RWPE1 (cell line): ENCODE measurements at places on chromosomes 7 and 10.
A peak's percentile ranks its signal among the peaks of the same experiment; 100 is the strongest.

DNA sequence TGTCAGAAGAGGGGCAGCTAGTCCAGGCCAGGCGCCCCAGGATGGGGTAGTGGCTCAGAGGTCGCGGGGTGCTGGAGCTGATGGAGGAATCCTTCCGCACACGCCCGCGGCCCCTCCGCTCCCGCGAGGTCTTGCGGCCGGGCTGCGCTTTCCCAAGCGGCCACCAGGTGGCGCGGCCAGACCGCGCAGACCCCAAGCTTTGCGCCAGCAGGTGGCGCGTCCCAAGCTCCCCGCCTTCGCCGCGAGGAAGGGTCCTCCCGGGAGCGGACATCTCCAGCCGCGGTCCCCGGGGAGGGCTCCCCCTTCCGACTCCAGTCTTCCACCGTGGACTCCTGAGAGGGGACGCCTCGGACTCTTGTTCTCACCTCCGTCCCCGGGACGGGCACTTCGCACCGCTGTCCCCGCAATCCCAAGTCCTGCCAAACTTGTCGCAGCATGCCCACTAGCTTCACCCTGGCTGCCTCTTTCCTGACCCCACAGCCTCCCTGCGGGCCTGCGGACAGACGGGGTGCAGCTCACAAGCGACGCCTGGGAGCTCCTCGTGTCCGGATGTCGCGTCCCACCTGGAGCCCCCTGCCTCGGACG lies 19.4 kb downstream of the KCNK18 start:
- DNase-seq: peak; percentile 89

- DNase-seq: peak; percentile 1
Measured at GRCh38 chr7:57868771-57869483, 418.9 kb downstream of the ZNF716 start.

- DNase-seq: peak; percentile 51
Measured at GRCh38 chr7:1452205-1452604, 7.1 kb downstream of the MICALL2 start.

- no peak for DNase-seq
Measured at GRCh38 chr7:82972135-82972534, 190.5 kb downstream of the PCLO start.

- DNase-seq: no peak
Measured at GRCh38 chr10:113613977-113614690, 49.7 kb downstream of the NRAP start.

- peak; percentile 61 for DNase-seq
Measured at GRCh38 chr7:41967156-41967555, 264.3 kb upstream of the INHBA start.

GRCh38 chr7:47407136-47407535 lies 174.8 kb downstream of the TNS3 start:
- no peak for DNase-seq

DNA sequence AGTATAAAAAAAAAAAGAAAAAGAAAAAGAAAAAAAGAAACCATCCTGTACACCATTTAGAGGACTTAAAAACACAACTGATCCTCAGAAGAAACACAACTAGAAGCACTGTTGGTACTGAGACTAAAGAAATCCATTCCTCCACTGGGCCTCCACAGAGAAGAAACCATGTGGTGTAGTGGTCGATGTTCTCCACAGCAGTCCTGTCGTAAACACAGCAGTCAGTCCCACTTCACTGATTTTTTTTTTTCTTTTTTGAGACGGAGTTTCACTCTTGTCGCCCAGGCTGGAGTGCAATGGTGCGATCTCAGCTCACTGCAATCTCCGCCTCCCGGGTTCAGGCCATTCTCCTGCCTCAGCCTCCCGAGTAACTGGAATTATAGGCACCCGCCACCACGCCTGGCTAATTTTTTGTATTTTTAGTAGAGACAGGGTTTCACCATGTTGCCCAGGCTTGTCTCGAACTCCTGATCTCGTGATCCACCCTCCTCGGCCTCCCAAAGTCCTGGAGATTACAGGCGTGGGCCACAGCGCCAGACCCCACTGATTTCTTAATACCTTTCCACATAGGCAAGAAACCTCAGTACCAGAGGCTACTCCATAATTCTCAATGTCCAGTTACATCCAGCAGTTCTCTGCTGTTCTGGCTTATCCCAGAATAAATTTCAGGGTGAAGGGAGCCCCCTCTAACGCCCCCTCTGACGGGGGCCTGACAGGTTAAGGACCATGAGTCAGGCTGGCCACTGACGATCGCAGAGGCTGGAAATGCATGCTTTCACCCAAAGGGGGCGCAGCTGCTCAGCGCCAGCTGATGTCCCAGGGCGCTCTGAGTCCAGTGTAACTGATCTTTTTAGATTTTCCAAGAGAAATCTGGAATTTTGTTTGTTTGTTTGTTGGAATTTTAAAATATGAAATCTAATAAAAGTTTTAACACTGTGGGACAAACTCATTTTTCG lies 24.8 kb upstream of the FFAR4 start:
- DNase-seq: peak; percentile 36

DNA sequence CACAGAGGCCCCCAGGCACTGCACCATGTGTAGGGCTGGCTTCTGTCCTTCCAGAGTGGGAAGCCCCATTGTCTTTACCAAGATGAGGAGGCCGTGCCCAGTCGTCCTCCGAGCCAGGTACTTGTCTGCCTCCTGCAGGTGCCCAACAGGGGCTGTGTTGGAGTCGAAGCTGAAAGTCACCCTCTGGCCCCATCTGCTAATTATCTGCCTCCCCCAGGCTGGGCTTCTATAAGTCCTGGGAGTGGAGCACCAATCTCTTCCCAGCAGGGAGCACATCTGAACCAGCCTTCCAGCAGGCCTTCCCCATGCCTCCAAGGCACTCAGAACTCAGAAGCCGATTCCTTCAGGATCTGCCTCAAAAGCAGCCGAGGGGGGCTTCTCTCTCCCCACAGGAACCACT lies 11.6 kb upstream of the CHST15 start:
- DNase-seq: no peak

DNA sequence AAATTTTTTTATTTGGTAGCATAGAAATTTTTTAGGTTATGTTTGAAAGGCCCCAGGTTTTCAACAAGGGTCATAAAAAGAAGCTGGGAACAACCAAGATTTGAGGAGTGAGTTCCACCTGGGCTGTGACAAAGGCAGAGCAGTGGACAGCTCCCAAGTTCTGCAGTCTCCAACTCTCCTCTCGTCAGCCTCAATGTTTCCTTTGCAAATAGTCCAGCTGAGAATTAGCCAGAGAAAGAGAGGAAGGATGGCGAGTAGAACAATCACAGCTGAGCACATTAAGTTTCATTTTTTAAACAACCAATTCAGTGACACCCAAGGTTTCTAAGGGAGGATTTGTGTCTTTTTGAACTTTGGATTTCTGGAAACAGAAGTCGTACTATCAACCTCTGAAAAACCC lies 143.2 kb downstream of the NRCAM start:
- no peak for DNase-seq

DNA sequence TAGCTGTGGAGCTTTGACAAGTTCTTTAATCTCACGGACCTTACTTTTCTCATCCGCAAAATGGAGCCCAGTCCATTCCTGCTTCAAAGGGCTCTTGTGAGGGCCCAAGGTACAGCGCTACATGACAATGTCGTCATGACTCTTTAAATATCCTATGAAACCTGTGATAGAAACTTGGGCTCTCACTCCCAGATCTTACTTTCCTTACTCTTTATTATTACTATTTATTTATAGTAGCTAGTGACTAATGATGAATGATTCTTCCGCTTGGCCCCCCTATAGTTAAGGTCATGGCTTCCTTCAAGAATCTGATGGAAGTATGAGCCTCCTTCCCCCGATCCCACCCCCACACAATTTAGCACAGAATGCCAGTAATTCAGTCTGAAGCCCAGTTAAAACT lies 41.9 kb downstream of the RBM20 start:
- no peak for DNase-seq

DNA sequence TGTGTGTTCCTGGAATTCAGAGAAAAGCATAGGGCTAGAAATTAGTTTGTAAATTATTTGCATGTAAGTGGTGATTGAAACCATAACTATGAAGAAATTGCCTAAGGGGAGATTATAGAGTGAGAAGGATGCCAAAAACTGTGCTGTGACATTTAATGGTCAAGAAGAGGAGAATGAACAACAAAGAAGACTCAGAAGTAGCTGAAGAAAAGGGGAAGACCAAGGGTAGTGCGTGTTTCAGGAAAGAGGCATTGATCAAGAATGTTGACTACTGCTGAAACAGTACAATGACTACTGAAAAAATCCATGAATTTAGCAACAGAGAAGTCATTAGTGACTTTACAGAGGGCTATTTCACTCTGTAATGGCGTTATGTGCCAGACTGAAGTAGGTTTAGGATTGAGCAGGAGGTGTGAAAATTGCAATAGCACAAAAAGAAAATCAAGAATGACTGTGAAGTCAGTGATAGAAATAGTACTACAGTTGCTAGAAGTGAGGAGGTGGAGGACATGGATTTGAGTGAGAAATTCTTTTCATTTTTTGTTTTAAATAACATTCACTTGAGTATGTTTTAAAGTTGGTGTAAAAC lies 28.9 kb upstream of the SAMD9L start:
- no peak for DNase-seq

- DNase-seq: no peak
Measured at GRCh38 chr10:1253523-1254353, 197.6 kb downstream of the WDR37 start.

DNA sequence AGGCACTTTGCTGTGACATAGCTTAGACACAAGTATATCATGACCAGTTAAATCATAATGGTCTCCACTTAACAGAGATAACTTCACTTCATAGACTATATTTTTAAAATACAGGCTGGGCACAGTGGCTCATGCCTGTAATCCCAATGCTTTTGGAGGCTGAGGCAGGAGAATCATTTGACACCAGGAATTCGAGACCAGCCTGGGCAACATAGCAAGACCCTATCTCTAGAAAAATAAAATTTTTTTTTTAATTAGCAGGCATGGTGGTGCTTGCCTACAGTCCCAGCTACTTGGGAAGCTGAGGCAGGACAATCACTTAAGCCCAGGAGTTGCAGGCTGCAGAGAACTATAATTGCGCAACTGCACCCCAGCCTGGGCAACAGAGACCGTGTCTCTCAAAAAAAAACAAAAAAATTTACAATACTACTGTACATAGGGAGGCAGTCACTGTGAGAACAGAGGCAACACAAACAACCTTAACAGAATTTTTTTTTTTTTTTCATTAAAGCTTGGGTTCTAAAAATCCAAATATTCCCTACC lies 105.1 kb downstream of the USP6NL start:
- DNase-seq: no peak

DNA sequence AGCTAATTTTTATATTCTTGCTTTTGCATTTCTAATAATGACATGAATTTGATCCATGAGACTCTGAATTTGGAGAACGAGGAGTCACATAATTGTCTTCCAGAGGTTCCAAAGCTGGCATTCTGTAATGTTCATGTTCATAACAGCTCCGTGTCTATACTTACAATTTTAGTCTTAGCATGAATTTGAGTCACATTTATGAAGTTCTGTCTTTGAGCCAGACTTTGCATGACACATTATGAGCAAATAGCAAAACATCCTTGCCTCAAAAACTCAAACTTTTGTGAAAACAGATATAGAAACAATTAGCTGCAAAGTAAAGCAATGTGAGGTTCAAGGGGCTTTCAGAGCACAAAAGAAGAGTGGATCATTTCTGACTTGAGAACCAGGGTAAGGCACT lies 44.5 kb upstream of the CAV2 start:
- DNase-seq: no peak

- no peak for DNase-seq
Measured at GRCh38 chr7:13953368-13953767, 36.1 kb downstream of the ETV1 start.

DNA sequence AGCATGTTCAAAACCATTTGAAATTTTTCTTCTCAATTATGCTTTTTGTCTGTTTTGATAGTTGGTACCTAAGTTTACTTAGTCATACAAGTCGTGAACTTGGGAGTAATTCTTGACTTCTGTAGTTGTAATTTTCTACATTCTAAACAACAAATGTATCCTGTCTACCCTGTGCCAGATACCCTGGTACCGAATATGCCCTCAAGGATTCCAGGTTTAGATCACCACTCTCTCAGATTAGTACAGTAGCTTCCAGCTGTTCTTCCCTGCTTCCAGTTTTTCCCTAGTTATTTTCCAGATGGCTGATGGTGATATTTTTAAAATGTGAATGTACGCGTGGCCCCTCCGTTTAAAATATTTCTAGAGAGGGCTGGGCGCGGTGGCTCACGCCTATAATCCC lies 6.5 kb downstream of the STAM start:
- no peak for DNase-seq

DNA sequence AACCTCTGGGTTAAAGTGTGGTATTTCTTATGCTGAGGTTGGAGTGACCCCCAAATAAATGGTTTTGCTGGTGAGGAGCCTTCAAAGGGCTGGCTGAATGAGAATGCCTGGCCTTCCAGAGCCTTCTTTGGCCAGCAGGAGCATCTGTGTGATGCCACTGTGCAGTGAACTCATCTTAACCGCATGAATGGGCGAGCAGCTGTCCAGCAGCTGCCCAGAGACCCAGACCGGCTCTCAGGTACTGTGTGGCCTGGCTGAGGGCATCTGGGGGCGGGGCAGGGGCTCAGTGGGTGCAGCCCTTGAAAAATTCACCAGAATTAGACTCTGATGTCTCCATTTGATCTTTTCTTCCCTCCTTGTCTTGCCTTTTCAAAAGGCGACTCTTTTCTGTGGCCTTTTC lies 59.0 kb downstream of the SYPL1 start:
- DNase-seq: no peak

GRCh38 chr7:22350466-22351328 lies 6.3 kb downstream of the RAPGEF5 start:
- DNase-seq: no peak

DNA sequence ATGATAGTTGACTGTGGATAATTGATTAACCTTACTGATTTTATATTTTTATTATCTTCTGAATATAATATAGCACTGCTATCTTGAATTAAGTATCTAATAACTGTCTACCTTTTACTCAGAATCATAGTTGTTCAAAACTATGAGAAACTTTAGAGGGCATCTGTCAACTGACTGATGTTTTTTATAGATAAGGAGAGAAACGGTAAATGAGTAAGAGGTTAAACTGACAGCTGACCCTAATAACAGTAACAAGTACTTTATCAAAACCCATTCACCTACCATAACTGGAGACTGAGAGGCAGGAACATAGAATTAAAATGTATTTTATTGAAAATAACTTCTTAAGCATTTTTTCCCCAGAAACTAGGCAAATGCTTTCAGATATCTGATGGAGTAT lies 62.2 kb downstream of the CYP51A1 start:
- DNase-seq: no peak

GRCh38 chr10:45439873-45440272 lies 65.9 kb downstream of the ALOX5 start:
- no peak for DNase-seq

- DNase-seq: no peak
Measured at GRCh38 chr7:91263384-91264045, 718 bp upstream of the FZD1 start.

- peak; percentile 58 for DNase-seq
Measured at GRCh38 chr10:93993782-93994437, at the start of gene PLCE1. Gene PLCE1 (plus strand): TSS chr10:93993931. CDS start chr10:94031047, 37,116 bp downstream.
